ENCODE measurements at places on chromosomes 6 and 20.
A peak's percentile ranks its signal among the peaks of the same experiment; 100 is the strongest.

GRCh38 chr6:133977983-133978895, 25.2 kb downstream of the TBPL1 start:
- DNase-seq: no peak

GRCh38 chr6:108157234-108157980, 8.4 kb upstream of the NR2E1 start:
- no peak for DNase-seq

DNA sequence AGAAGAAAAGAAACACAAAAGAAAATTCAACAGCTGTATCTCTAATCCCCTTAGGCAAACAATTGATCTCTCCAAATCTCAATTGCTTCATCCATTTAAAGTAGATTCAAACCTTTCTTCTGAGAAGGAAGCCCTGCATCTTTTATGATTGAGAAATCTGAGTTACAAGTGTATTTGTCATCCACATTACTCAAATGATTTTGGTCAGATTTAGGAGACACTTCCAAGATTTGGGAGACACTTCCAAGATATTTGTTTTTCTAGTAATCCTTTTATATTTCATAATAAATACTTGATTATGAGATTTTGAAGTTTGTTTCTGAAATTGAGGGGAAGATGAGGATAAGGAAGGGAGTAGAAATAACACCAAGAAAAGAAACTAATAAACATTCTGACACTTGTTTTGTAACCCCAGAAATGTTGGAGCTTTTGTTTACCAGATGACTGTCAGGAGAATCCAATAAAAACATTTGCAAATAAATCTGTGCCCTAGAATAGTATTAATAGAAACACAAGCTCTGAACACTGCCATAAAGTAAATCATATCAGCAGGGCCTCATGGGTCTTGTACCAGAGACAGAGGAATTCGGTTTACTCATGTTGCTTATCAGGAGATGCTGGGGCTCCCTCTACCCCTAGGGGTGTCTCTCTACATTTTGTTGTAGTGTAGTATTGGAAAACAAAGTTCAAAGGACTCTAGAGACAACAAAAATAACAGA, 314.3 kb upstream of the NT5E start:
- DNase-seq: no peak

GRCh38 chr20:21099751-21100577, 6.2 kb downstream of the LINC00237 start:
- DNase-seq: peak; percentile 45

- no peak for DNase-seq
These were observed 175.4 kb upstream of the HDDC2 start for GRCh38 chr6:125477156-125477555.

DNA sequence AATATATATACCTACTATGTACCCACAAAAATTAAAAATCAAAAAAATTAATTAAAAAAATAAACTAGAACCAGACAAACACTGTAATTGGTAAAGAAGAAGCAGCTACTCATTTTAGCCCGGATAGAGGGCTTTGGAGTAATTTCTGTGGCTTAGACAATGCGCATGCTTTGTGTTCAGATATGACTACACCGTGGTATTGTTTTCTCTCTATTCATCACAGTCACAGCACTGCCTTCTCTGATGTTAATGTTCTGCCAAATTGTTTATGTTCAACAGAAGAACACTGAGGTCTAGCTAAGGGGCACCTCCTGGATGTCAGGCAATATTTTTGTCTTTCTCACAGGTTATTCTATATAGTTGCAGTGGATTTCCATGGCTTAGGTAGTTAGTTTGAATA, 77.5 kb upstream of the GJE1 start:
- DNase-seq: no peak

- DNase-seq: peak; percentile 43
These were observed 1.6 kb downstream of the PPP1R16B start for GRCh38 chr20:38806855-38807655.

DNA sequence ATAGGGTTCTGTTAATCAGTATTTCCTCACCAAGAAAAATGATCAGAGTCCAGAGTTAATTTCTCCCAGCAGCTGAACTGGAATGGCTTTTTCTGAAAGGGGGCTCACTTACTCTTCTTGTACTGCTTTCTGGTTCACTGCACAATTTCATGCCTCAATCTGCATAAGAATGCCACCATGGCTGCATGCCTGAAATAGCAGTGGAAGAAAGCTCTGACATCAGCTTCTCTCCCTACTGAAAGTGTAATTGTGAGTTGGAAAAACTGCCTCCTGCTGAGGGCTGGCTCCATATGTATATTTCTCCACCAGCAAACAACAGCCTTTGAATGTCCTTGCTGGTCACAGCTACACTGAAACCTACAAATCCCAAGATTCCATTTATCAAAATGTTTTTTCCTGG, 1027.2 kb upstream of the GJE1 start:
- no peak for DNase-seq

DNA sequence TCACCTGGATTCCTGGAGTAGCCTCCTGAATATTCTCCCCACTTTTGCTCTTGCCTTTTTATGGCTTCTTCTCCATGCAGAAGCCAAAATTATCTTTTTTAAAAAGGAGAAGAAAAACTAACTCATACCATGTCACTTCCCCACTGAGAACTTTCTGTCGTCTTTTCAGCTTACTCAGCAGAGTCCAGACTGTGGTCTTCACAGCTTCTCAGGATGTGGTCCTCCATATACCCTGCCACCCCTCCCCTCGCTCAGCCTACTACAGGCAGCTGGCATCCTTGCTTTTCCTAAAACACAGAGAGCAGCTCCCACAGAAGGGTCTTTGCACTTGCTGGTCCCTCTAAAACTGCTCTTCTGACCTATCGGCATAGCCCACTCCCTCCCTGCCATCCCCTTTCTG, 89.4 kb upstream of the ISM1 start:
- DNase-seq: peak; percentile 66

- DNase-seq: no peak
These were observed 17.2 kb downstream of the LAMP5 start for GRCh38 chr20:9531581-9531980.

DNA sequence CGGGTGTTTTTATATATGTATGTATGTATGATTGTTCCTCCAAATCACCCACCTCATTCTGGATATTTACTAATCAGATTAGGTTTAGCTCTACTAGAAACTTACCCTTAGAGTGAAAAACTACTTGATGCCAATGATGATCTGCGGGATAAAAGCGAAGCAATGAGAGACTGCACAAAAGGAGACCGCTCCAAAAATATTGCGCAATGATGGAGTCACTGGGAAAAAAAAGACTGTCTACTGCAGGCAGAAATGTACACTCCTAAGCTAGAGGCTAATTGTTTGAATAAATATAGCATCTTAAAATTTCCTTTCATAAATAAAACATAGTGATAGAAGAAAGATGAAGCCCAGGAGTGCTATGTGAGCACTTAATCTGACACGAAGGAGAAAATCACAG, 7.3 kb downstream of the RAB32 start:
- no peak for DNase-seq

DNA sequence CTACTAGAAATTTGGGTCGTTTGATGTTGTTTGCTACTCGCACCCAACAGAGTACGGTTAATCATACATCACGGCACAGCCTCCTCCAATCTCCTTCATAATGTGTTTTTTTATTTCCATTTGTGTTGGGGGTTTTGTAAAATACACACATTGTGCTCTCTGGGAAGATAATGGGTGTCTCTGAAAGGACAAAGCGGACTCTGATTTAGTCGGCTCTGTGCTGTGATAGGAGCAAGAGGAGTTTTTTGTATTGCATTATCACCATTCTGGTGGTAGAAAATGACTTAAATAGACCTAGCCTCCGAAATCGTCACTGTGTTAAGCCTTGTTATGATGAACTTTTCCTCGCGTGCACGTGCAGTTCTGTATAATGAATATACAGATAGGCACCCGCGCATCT, 196.3 kb downstream of the CDH4 start:
- DNase-seq: peak; percentile 86

DNA sequence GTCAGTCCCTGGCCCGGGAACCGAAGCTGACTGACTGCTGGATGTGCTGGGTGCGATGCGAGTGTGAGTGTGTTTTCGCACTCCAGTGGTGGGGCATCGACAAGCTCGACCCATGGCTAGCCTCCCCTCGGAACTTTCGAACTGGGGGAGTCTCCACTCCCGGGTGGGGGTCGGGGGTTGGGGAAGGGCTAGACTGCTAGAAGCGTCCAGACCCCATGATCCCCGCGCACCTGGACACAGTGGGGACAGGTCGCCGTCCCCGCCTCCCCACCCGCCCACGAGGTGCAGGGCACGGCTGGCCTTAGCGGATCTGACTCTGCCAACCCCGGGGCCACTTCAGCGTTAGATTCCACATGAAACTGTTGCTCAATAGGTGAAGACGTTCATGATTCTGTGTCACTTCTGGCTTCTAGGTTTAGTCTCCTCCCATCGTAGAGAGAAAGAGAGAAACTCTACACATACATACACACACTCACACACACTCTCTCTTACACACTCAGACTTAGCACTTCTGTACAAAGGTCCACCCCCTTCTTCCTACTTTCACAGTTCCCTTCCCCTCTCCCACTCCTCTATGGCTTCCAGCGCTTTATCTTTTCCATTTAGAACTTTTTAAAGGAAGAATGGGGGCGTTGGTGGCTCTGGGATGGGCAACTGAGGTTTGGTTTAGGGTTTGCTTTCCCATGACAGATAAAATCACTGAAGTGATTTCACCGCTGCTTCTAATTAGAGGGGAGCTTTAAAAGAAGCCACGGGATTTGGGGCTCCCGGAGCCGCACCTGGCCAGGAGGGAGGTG, 5.1 kb upstream of the TFAP2A start:
- no peak for DNase-seq

DNA sequence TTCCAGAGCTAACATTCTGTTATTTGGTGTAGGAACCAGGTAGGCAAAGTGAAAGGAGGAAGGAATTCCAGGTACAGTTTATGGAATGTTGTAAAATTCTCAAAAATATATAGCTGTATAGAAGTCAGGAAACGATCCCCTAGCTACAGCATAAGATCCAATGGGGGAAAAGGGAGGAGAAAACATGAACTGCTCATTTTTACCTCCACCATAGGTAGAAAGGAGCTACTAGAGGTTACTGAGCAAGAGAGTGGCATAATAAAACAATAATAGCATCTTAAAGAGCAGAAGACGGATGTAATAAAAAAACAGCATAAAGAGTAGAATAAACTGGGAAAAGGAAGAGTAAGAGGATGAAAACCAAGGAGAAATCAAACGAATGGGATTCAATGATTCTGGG, 26.9 kb downstream of the EPB41L2 start:
- no peak for DNase-seq

GRCh38 chr6:37187321-37188022, 17.5 kb downstream of the PIM1 start:
- DNase-seq: no peak

DNA sequence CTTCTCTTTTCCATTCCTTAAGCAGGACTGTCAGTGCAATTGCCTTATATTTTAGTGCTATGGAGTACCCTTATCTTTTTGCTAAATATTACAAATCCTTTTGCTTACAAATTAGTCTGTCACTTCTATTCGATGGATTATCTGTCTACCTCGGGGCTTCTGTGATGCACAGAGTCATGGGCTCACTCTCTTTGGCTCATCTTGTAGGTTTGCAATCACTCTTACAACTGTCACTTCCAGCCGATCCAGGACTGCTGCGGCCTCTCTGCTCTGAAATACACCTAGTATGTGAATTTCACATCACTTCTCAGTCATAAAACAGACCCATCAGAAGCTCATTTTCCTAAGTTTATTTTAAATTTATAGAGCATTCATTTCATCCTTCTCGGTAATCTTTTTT, 293.2 kb upstream of the QKI start:
- no peak for DNase-seq

DNA sequence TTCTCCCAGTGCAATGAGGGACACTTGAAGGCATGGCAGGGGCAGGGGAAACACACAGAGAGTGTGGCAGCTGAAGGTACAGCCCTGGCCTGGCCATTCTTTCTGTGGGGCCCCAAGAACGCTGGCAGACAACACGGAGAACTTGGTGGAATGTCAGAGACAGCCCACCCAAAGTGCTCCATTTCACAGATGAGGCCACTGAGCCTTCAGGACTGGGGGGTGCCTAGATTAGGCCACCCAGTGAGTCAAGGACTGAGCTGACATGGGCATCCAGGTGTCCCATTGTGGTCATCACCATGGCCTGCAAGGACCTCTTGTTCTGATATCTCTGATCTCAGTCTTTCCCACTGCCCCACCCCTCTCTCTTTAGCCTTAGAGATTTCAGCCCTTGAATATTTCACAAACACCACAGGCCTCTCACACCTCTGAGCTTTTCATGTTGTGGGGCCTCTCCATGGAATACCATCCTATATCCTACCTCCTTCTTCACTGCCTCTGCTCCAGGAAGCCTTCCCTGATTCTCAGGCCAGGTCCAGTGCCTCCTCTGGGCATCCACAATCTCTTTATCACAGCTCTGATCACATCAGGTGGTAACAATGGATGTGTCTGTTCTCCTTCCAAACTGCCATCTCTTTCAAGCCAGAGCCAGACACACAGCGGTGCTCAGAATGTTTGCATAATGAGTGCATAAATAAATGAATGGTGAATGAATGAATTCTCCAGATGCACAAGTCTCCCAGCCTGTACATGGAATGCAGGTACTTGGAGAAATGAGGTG, 2.0 kb upstream of the RSPO4 start:
- peak; percentile 6 for DNase-seq

GRCh38 chr6:27279513-27280063, 32.1 kb downstream of the PRSS16 start:
- no peak for DNase-seq

GRCh38 chr6:25172819-25173218, 106.4 kb upstream of the CARMIL1 start:
- DNase-seq: no peak

DNA sequence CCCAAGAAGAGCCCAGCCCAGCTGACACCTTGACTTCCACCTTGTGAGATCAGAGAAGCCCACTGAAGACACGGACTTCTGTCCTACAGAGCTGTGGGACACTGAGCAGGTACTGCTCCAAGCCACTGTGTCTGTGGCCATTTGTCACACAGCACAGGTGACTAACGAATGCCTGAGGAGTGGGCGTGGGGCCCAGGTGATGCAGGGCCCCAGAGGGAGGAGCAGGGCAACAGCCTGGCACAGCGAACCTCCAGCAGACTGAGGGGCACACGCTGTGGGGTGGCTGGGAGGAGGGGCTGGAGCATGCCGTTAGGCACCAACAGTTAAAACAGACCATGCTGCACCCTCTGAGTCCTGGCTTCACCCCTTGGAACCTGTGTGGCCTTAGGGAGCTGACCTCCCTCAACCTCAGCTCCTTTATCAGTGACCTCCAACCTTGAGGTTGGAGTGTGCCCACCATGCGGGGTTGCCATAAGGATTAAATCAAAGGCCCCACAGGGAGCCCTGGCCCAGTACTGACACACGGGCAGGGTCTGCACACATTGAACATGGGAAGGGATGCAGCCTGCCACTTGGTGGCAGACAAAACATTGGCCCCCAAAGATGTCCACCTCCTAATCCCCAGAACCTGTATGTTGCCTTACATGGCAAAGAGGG, 119.9 kb upstream of the CST7 start:
- no peak for DNase-seq

GRCh38 chr6:136137008-136137692, 113.0 kb downstream of the MTFR2 start:
- DNase-seq: peak; percentile 33

GRCh38 chr20:37479925-37480691, 40.9 kb upstream of the NNAT start:
- no peak for DNase-seq

- no peak for DNase-seq
These were observed 91.3 kb upstream of the DTNBP1 start for GRCh38 chr6:15754035-15754705.
